Parietal lobe (tissue), 2 donors: ENCODE measurements at places on chromosomes 13 and 19. TPM values are rescaled to one million over a fixed set of nuclear protein-coding genes. Genes with fewer than 3 reads are reported as not detected.

Gene DCT
- total RNA-seq: 0.63 TPM

Gene MEIOSIN
- not detected for total RNA-seq

Gene LRP3
- 101 TPM for total RNA-seq

Gene PGLYRP2
- total RNA-seq: not detected

Gene HSD17B14
- 1.3 TPM for total RNA-seq

Gene C19orf67
- total RNA-seq: not detected

Gene SYNE4
- total RNA-seq: 0.63 TPM

Gene LRRC25
- 0.31 TPM for total RNA-seq

Gene KLHL1
- total RNA-seq: 60.7 TPM

Gene RFPL4A
- total RNA-seq: not detected
